ENCODE measurements at places on chromosomes 11 and 22.

DNA sequence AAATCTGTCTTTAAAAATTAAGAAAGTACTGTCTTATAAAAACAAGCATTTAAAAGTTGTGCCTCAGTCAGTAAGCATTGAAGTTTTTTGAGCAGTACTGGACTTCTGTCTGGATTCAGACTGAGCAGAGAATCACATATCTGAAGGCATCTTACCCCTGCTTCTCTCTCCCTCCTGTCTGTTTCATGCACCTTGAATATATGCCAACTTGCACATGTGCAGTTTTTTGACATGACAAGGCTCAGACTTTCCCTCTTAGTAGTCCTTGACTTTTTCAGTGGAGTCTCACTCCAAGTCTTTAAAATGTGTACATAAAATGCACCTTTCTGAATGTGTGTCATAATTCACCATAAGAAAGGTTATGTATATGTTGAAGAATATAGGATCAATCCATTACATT lies 19.8 kb downstream of the SPECC1L start:
- no peak for DNase-seq

GRCh38 chr11:126841999-126842398 lies 158.6 kb downstream of the KIRREL3 start:
- DNase-seq, result no peak

DNA sequence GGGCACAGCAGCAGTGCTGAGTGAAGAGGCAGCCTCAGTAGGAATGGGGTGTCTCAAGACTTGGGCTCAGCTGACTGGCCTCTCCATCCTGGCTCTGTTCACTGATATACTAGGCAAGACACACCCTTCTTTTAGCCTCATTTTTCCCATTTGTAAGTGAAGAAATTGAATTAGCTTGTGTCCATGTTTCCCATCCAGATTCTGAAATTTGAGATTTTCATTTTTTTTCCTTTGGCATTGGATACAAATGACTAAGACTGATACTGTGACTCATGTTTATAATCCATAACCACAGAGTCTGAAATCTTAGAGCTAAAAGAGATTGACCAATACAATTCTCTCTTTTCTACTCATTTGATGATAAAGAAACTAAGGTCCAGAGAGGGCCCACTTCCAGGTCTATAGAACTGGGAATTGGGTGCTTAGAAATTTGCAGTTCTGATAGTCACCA lies 110.9 kb downstream of the KCNC1 start:
- no peak for DNase-seq

GRCh38 chr22:17384612-17385330 lies 15.5 kb downstream of the CECR2 start:
- DNase-seq, result no peak

- no peak for DNase-seq
Measured at GRCh38 chr11:10379022-10379421, 74.1 kb downstream of the ADM start.

DNA sequence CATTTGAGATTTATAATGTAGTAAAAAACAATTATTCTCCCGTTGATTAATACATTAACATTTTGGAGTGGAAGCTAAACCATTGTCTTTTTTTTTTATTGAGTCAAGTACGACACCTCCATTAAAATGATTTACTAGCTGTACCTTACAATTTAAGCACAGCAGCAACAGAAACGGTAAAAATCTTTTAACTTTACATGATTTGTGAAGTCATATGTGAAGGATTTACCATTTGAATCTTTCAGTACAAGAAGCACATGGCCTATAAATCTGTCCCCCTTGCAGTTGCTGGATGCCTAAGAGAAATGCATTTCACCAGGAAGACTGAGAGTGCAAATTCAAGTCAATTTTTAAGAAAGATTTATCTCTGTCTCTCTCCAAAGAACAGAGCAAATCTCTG lies 324.6 kb downstream of the CADM1 start:
- DNase-seq, result no peak

GRCh38 chr11:64226507-64227051 lies 505 bp downstream of the NUDT22 start:
- DNase-seq, result peak; percentile 61

- DNase-seq, result no peak
Measured at GRCh38 chr11:117089685-117090084, 8.5 kb downstream of the SIK3 start.

GRCh38 chr11:122601141-122602125 lies 54.1 kb upstream of the UBASH3B start:
- no peak for DNase-seq

Data from NK-92 treated with Interleukin-12 subunit alpha and Interleukin-12 subunit beta, amount 100 ng/mL, for 24 hours (cell line).